ENCODE measurements at places on chromosomes 4 and X.

DNA sequence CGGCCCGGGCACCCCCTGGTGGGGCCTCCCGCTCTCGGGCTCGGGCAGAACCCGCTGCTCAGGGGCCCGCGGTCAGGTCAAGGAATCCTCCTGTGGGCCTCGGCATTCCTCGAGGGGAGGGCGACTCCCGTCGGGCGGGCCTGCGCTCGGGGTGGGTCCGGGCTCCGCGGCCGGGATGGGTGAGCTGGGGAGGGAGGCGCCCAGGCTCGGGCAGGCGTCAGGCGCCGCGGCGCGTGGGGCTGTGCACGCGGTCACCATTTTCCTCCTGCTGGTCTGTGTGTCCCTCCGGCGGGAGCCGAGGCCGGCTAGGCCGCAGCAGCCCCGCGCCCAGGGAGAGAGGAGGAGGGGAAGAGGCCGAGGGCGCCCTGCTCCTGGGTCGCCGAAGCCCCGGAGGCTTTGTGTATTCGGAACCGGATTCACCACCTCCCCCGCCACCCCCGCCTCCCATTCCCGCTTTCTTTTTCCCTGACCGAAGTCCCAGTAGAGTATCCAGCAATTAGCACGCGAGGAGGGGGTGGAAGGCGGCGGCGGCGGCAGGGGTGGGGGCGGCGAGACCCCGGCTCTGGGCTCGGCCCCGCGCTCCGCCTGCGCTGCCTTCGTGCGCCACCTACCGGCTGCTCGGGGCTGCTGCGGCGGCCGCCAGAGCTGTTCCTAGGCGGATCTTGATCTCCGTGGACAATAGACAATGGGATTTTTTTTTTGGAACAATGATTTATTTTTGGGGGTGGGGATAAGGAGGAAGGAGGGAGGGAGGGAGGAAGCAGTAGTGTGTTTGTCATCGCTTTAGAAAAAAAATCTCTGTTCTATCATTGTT lies 99.0 kb upstream of the MAML3 start:
- DNase-seq: peak; percentile 81

GRCh38 chr4:62457356-62457755 lies 1257.2 kb downstream of the ADGRL3 start:
- no peak for DNase-seq

DNA sequence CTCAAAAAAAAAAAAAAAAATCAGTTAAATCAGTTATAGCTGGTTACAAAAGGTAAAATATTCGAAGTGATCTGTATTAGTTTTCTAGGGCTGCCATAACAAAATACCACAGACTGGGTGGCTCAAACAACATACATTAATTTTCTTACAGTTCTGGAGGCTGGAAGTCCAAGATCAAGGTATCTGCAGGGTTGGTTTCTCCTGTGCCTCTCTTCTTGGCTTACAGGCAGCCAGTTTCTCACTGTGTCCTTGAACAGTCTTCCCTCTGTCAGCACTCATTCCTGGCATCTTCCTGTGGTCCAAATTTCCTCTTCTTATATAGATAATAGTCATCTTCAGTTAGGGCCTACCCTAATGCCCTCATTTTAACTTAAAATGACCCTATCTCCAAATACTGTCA lies 239.9 kb downstream of the MGST2 start:
- no peak for DNase-seq

DNA sequence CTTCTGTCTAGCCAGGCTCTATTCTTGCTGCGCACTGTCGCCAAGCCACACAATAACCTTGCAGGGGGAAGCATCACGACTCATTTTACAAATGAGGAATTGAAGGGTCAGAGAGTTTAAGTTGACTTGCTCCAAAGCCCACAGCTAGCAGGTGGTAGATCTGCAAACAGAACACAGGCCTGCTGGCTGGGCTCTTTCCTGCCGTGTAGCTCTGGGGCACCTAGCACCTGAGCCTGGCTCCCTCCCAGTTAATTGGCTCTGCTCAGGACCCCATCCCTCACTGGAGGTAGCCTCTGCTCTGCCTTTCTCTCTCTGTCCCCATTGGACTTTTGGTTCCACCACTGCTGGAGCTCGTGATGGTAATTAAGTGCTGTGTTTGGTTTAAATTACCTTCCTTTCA lies 98.5 kb downstream of the NSUN7 start:
- DNase-seq: peak; percentile 93
